ENCODE measurements at places on chromosomes 12 and 14.

- peak; percentile 8 for DNase-seq
Observed at GRCh38 chr14:52402812-52403526, 88.9 kb downstream of the PTGER2 start.

- no peak for DNase-seq
Observed at GRCh38 chr12:115387467-115387901, 703.5 kb upstream of the TBX3 start.

DNA sequence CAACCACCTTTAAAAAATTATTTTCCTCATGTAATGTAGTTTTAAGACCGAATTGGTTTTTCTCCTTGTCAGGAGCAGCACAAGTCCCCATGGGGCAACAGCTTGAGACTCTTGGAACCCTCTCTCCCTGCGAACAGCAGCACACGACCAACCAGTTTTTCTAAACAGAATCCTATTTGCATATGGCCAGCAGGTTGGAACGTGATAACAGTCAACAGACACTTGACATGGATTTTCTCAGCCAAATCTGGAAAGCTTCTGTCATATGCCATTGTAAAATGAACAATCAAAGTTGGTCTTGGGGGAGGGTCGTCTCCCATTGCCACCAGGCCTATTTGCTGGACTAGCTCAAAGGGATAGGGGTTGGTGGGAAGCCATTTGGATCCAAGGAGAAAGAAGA, 1915.0 kb upstream of the FLRT2 start:
- DNase-seq, result no peak

DNA sequence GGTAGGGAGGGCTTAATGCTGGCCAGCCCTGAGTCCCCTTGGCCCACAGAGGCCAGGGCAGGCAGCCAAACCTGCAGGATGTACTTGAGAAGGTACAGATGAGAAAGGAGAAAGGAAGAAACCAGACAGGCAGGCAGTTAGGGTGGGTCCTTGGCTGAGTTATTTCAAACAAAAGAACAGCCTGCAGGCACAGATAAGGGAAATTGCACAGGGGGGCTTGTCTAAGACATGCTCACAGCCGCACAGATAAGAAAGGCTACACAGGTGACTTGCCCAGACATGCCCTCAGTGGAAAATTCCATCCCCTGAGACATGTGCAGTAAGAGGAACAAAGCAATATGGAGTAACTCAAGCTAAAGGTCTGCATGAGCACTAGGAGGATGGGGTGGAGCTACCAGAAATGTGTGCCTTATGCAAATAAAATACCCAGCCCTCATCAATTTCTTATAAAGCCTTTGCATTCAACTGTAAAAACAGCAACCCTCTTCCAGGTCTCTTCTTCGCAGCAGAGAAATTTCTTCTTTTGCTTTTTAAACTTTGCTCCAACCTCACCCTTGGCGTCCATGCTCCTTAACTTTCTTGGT, 158.2 kb upstream of the RGS6 start:
- peak; percentile 53 for DNase-seq

- no peak for DNase-seq
Observed at GRCh38 chr14:81382517-81383225, 17.5 kb downstream of the STON2 start.

GRCh38 chr14:21589317-21589716, 9.4 kb upstream of the OR10G3 start:
- DNase-seq, result no peak

DNA sequence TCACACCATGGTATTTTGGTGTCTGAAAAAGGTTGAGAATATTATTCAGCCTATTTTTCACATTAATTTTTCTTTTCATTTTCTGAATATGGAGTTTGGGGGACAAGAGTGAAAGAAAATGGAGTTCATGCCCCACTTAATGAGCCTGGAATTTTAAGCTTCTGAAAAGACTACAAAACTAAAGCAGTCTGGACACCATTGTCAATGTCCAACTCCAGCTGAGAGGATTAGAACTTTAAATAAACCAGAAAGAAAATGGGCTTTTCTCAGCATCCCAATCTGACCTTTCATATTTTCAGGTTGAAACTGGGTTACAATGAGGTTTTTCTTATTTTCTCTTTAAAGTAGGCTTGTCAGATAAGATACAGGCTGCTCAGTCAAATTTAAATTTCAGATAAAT, 207.7 kb downstream of the SLC6A15 start:
- DNase-seq, result no peak

DNA sequence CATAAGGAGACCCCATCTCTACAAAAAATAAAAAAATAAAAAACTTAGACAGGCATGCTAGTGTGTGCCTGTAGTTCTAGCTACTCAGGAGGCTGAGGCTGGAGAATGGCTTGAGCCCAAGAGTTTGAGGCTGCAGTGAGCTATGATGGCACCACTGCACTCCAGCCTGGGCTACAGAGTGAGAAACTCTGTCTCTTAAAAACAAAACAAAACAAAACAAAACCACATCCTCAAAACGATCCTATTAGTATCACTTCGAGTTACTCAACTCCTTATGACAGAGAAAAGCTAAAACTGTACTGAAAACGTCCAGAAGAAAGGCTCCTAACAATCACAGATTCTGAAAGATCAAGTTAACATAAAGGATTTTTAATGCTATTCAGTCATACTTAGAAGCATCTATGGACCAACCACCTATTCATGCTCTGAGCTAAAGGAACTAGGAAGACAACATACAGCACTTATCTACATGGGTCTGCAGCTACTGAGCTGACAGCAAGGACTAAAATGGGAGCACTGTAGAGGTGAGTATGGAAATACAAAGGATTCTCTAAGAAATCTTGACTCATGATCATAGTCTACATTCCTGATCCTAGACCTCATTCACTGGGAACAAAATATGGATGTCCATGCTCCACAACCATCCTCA, 75.3 kb upstream of the DUSP6 start:
- DNase-seq, result no peak

DNA sequence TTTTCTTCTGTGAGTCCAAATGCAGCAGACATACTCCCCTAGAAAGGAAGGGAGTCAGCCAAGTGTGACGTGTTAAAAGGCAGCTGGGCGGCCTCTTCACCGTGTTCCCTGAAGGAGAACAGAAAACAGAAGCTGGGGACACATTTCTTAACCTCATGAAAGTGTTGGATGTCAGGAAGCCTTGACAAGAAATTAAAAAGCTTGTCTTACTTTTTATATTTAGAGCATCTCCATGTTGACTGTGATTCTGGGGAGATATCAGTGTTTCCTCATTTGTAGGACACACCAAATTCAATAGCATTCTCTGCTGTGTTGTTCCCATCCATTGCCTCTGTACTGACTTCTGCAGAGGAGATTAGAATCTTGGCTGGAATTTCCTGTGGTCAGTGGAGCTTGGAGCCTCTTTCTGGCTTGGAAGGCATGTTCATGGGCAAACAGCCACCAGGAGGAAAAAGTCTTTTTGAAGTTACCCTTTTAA, 93.7 kb downstream of the RMST start:
- DNase-seq, result no peak

DNA sequence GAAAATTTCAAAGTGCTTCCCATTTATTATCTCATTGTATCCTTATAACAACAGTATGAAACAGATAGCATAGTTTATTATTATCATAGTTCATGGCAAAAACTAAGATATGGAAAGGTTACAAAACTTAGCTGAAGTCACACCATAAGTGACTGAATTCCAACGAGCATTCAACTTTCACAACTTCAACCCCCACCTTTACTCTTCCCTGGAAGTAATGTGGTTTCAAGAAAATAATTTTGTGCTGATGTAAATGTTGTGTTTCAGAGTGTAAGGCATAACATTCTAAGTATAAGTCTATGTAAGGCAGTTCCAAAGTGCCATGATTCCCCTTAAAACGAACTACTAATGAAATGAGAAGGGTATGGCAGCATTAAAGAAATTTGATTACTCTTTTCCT, 454.5 kb downstream of the BCAT1 start:
- DNase-seq, result no peak

DNA sequence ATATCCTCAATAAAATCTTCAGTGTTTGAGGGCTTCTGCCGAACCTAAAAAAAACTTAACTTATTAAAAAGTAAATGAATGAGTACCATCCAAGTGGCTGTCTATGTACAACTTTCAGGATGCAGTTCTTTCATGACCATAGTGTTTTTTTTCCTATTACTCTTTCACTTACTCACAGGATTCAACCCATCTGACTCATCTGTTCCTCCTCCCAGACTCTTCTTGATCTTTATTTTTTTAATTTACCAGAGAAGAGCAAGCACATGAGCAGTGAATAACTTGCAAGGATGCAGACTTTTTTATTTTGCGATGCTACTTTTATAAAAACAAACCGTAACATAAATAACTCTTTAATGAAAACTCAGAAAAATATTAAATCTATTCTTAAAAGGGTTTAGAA, 24.5 kb downstream of the RECQL start:
- DNase-seq, result no peak

DNA sequence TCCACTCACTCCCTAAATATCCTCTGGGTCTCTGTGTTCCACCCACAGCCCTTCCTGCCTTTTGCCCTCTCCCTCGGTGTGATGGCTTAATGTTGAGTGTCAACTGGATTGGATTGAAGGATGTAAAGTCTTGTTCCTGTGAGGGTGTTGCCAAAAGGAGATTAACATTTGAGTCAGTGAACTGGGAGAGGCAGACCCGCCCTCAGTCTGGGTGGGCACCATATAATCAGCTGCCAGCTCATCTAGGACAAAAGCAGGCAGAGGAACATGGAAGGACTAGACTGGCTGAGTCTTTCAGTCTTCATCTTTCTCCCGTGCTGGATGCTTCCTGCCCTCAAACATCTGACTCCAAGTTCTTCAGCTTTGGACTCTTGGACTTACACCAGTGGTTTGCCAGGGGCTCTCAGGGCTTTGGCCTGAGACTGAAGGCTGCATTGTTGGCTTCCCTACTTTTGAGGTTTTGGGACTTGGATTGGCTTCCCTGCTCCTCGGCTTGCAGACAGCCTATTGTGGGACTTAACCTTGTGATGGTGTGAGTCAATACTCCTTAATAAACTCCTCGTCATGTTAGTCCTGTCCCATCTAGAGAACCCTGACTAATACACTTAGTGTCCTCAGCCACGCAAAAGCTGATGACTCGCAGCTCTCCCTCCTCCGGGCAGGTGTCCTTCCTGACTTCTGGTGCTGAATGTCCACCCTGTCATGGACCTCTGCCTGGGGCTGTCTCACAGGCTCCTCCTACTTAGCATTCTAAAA, 5.9 kb downstream of the DGLUCY start:
- DNase-seq, result peak; percentile 71

DNA sequence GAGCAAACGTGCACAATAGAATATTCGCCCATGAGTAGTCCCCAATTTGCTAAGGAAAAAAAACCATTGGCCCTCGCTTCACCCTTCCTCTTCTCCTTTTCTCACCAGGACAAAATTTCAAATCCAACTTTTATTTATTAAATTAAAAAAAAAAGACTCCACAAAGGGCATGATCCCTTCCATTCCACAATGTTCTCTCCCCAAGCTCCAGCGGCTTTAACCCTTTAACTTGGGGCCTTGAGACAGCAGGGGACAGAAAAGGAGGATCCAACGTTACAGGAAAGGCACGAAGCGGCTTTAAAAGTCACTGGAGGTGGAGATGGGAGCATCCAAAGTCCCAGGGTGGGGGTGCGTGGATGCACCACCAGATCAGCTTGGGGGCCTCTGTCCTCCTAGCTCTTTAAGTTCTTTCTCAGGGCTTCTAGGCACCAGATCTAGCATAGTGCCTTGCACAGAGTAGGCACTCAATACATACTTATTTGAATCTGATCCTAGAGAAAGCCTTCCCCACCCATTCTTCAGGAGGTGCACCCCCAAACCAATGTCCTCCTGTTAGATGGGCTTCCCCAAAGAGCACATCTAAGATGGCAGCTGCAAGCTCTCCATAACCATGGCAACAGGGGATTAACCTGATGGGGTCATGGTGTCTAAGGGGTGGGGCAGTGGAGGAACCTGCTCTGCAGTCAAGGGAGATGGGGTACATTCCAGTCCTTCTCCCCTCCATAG, 5.2 kb upstream of the AAAS start:
- DNase-seq, result no peak

DNA sequence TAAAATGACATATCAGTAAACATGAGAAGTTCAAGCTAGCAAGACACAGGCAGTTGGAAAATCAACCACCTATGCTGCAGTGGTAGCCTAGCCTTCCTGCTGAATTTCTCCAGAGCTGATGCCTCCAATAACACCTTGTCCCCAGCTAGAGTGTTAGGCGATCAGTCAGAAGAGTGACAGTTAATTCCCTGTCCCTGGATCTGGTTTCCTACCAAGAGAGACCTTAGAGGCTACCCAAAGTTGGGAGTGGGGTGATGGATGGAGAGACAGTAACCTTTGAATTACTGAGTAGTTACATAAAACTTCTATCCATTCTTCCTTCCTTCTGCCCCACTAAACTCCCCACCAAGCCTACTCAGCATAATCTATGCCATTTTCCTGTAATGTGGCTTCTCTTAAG, 1.9 kb upstream of the ANO2 start:
- DNase-seq, result no peak

DNA sequence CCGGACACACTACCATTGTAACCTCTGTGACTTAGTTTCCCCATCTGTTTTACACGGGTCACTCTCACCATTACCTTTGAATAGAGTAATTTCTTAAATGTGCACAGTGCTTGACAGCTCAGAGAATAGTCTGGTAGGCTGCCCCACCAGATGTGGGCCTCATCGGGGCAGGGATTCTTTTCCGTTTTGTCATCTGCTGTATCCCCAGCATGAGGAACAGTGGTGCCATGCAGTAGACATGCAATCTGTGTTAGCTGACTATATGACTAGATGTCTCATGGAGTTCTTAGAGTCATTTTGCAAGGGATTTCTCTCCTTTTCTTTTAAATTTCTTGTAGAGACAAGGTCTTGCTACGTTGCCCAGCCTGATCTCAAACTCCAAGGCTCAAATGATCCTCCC, 44.9 kb upstream of the PLEKHG3 start:
- DNase-seq, result no peak

- no peak for DNase-seq
Observed at GRCh38 chr14:58638231-58639197, 752 bp downstream of the DACT1 start.

DNA sequence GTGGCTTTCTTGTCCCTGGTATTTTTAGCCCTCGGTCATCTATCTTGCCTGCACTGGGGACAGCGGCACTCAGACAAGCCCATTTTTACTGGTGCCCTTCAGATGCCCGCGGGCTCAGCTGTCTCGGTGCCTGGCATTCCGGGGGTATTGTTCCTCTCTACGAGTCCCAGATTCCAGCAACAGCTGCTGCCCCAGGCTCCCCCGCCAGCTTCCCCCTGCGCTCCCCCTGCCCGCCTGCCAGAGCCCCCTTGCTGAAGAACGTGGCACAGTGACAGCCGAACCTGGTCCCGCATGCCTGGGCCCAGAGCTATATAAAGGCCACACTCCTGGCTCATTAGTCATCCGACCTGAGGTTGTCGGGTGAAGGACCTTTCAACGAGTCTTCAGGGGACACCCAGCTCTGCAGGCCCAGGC, 10.9 kb upstream of the MYL2 start:
- no peak for DNase-seq

- no peak for DNase-seq
Observed at GRCh38 chr12:94733727-94734126, 83.4 kb upstream of the TMCC3 start.

- no peak for DNase-seq
Observed at GRCh38 chr14:44798386-44799242, 163.1 kb downstream of the KLHL28 start.

- DNase-seq, result no peak
Observed at GRCh38 chr12:131561051-131561450, 149.8 kb upstream of the SFSWAP start.

Measured in hematopoietic multipotent progenitor cell treated with erythropoietin and hydrocortisone succinate and interleukin-3 and kit ligand, for 8 days (in vitro differentiated cells).